Activated T-helper 1 cell treated with anti-CD3 and anti-CD28 coated beads, Interleukin-2, amount 50 U/mL, for 16 hours (primary cell): ENCODE measurements at places on chromosomes 13 and 19.
A peak's percentile ranks its signal among the peaks of the same experiment; 100 is the strongest.

- DNase-seq: no peak
Measured at GRCh38 chr19:15641901-15642491, 1.3 kb downstream of the CYP4F3 start.

DNA sequence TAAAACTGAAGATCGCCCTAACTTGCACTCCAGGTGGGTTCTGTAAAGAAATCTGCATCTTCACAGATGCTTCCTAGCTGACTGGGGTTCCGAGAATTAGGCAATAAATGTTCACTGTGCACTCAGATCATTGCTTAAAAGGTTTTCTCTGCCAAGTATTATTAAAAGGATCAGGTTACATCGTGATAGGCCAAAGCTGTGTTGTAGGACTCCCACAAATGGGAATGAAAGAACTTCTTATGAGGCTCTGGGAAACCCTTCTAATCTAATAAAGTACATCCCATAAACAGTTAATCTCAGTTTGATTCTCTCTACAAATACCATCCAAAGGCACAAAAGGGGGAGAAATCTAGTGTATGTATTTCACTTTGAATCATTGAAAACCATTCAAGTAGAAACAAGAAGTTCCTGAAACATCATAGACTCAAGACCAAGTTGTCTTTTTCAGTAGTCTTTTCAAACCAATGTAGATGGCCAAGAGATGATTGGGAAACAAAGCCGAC lies 7.1 kb upstream of the POU4F1 start:
- no peak for DNase-seq

DNA sequence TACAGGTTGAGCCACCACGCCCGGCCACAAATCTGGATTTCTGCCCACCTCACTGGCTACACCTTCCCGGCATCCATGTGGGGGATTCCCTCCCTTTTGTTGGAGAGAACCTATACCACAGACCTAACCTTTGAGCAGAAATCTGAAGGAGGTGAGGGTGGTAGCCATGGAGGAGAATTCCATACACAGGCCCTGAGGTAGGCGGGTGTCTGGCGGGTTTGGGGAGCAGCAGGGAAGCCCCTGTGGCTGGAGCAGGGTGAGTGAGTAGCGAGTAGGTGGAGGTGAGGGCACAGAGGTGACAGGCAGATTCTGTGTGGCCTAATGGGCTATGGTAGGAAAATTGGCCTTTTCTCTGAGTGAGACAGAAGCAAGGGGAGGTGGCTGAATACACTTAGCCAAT lies 10.6 kb downstream of the EIF3K start:
- no peak for DNase-seq

DNA sequence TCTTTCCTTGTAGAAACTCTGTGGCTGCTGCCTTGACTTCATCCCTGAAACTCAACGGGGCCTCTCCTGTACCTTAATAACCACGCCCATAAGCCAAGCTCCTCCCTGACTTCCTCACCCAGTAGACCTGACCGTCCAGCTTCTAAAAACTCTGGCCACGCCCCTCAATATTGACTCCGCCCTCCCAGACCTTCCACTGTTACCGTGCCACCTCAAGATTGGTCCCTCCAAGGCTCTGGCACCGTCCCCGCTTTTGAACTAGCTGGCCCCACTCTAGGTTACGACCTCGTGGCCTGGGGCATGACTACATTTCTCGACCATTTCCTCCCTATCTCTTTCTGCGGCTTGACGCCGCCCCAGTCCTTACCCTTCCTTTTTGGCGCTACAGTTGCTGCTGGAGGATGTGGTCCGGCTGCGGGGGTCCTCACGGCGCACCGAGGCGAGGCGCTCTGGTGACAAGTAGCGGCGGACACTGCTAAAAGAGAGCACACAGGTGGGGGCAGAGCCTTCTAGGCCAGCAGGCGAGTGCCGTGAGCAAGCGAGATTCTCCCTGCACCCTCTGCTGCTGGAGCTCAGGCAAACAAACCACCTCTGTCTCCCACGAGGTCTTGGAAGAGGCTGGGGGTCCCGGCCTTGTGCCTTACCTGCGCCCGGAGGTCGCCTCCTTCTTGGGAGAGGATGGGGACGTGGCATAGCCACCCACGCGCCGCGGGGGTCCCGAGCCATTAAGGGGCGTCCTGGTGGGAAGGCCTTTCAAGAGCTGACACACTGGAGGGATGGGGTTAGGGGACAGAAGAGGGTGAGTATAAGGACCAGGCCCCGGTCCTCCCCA lies 2.3 kb upstream of the EML2 start:
- DNase-seq: peak; percentile 50

GRCh38 chr13:96968027-96968426 lies 26.2 kb downstream of the OXGR1 start:
- DNase-seq: no peak

DNA sequence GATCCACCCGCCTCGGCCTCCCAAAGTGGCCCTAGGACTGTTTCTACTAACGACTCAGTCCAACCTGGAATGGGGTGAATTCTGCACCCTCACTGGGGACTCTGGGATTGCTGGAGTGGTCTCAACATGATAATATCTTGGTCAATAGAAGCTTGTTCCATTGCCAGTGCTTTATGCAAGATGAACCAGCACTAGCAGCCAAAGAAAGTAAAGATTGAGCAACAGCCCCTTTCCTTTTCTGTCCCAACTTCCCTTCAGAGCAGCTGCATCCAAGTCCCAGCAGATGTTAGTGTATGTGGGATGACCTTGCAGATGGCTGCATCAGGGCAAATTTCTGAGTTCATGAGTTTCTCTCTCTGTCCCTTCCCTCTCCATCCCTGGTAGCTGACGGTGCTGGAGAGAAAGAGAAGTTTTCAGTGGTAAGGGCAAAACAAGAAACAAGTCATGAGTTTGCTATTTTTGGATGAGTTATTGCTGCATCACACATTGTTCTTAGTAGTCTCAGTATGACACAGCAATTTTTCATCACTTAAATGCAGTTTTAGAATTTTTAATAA lies 183.6 kb upstream of the EDNRB start:
- no peak for DNase-seq

DNA sequence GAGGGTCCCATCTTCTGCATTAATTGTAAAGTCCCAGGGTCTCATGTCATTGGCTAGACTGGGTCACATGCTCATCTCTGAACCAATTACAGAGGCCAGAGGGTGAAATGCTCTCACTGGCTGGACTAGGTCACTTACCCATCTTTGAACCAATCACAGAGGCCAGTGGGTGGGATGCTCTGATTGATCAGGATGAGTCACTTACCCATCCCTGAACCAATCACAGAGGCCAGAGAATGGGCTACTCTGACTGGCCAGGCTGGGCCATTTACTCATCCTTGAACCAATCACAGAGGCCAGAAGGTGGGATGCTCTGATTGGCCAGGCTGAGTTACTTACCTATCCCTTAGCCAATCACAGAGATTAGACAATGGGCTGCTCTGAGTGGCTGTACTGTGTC lies 5.3 kb downstream of the MISP start:
- DNase-seq: no peak

DNA sequence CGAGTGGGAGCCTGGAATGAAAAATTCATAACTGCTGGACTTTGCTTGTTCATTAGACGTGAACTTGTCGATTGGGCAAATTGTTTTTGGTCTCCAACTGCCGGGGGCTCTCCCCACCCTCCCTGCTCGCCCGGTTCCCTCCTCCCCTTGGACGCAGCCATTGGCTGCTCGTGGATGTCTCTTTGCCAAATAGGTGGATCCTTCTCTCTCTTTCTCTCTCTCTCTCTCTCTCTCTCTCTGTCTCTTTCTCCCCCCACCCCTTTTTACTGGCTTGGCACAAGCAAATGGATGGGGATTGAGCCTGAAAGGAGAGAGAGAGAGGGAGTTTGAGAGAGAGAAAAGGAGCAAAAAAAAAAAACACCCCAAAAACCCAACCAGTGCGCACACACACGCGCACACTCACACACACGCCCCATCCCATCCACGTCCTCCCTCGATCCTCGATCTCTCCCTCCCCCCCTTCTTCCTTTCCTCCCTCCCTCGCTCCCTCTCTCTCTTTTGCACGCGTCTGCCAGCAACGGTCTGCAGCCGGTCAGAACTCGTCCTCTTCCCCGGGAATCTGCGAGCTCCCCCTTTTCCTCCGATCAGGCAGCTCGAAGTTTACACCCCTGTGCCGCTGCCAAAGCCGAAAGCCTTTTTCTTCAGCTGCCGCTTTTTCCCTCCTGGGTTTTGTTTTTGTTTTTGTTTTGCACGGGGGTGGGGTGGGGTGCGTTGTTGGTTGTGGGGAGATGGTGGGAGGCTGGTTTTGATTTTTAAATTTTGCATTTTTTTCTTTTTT lies 27.8 kb downstream of the NFIX start:
- DNase-seq: no peak

DNA sequence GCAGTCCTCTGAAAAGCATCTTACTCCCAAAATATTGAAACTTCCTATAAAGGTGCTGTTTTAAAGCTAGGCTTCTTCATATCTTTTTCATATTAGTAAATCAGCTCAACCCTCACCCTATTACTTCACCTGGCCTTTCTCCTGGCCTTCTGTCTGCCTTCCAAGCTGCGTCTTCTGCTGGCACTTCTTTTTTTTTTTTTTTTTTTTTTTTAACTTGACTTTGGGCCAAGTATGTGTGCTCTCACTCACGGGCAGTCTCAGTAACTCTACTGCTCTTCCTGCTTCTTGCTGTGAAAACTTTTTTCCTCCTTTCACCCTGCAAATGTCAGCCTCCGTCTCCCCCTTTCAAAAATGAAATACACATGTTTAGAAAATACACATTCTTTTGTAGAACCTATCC lies 41.2 kb upstream of the KCTD4 start:
- no peak for DNase-seq

DNA sequence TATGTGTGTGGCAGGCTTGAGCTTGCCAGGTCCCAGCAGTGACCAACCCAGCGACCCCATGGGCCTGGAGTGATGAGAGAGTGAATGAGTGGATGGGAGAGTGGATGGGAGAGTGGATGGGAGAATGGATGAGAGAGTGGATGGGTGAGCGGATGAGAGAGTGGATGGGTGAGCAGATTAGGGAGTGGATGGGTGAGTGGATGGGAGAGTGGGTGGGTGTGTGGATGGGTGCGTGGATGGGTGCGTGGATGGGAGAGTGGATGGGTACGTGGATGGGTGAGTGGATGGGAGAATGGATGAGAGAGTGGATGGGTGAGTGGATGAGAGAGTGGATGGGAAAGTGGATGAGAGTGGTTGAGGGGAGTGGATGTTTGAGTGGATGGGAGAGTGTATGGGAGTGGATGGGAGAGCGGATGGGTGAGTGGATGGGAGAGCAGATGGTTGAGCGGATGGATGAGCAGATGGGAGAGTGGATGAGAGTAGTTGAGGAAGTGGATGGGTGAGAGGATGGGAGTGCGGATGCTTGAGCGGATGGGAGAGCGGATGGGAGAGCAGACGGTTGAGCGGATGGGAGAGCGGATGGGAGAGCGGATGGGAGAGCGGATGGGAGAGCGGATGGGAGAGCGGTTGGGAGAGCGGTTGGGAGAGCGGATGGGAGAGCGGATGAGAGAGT lies 10.3 kb upstream of the TEKTIP1 start:
- DNase-seq: no peak

DNA sequence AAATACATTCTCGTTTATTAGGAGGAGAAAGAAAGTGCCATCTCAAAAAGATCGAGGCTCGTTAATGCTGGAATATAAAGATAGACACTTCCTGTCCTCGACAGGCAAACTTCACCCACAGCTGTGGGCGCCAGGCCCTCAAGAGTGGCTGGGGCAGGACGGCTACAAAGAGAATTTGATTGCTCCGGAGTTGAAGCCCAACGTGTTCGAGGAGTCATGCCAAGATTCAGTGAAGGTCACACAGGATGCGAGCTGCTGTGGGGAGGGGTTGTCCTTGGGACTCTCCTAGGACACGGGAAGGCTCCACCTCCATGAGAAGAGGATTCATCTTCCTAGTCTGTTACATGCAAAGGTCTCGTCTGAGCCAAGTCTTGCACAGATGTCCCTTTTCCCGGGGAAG lies 16.3 kb upstream of the PTPRS start:
- DNase-seq: no peak

- DNase-seq: no peak
Measured at GRCh38 chr19:52115526-52116053, 20.0 kb upstream of the ZNF841 start.

DNA sequence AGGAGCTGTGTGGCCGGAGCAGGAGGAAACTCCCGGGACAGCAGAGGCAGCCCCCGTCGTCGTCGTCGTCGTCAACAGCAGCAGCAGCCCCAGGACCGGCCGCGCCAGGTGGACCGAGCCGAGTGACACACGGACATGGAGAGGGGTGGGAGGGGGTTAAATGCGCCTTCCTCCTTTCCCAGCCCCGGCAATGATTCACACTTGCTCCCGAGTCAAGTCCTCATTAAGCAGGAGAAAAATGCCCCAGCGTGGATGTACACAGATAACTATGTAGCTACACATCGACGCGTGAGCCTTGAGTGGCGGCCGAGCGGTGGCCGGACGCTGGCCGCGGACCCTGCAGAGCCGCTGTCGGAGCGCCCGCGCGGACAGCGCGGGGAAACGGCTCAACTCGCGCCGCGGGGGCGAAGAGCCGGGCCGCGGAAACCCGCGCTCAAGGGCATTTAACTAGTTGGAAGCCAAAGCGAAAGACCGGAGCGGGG lies 645 bp downstream of the UBL3 start:
- no peak for DNase-seq

- no peak for DNase-seq
Measured at GRCh38 chr13:71378961-71379905, 487.8 kb downstream of the DACH1 start.

- DNase-seq: peak; percentile 30
Measured at GRCh38 chr19:39941615-39942365, 7.4 kb upstream of the FCGBP start.

DNA sequence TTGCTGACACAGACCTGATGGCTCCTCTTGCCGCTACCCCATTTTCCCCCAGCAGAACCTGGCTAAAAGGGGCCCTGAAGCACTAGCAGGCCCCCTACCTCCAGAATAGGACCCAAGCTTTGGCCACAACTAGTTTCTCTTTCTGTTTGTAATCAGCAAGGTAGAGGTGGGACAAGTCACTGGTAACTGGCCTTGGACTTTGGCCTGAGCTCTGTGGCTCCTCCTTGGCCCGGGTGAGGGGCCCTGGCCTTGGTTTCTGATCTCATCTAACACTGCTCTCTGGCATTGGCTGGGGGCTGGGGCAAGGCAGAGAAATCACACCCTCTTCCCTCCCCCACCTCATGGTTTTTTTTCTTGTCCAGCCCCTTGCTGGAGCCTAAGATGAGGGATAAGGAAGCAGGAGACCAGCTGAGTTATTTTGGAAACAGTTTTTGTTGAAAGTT lies 2.1 kb downstream of the CALM3 start:
- DNase-seq: no peak

GRCh38 chr19:51627491-51628138 lies 2.6 kb downstream of the SIGLEC5 start:
- no peak for DNase-seq

DNA sequence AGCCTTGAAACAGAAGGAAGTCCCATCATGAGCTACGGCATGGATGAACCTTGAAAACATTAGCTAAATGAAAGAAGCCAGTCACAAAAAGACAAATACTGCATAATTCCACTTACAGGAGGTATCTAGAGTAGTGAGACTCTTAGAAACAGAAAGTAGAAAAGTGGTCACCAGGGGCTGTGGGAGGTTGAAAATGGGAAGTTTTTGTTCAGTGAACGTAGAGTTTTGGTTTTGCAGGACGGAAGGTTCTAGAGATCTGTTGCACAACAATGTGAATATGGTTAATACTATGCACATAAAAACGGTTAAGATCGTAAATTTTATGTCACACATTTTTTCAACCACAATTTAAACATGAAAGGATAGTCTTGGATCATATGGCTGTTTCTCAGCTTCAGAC lies 11.9 kb upstream of the SLC10A2 start:
- DNase-seq: no peak

- no peak for DNase-seq
Measured at GRCh38 chr13:101697745-101698144, 245.3 kb downstream of the ITGBL1 start.
